ENCODE measurements at places on chromosomes 4 and X. TPM values are rescaled to one million over a fixed set of nuclear protein-coding genes. Genes with fewer than 3 reads are reported as not detected.

DNA sequence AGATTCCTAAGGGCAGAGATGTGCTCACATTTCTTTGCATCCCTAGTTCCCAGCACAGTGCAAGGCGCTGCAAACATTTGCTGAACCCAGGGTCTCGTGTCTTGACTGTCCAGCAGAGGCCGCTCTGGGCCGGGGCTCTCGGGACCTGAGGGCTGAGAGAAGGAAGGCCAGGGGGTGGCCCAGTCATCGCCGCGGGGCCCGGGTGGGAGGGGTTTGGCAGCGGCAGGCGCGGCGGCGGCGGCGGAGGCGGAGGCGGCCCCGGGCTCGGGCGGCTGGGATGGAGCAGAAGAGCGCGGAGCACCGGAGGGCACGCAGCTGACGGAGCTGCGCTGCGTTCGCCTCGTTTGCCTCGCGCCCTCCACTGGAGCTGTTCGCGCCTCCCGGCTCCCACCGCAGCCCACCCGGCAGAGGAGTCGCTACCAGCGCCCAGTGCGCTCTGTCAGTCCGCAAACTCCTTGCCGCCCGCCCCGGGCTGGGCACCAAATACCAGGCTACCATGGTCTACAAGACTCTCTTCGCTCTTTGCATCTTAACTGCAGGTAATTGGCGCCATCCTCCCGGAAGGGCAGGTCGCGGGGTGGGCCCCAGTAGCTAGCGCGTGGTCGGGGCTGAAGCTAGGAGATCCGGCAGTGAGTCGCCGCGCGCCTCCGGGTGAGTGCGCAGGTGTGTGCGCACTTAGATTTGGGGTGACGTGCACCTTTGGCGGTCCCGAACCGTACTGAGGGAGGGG, at the start of gene PARM1:
PARM1 (plus strand) TSS at position 285 of the 730 bp plus-strand sequence; CDS start at position 497, 212 bp downstream.
- DNase-seq: peak; percentile 71

- peak; percentile 49 for DNase-seq
Measured at GRCh38 chr4:78652282-78652876, 100.8 kb downstream of the ANXA3 start.

Gene CT45A2
- total RNA-seq: not detected

Gene POU3F4
- total RNA-seq: not detected

GRCh38 chrX:119238557-119238956, 2.5 kb downstream of the PGRMC1 start:
- no peak for DNase-seq

Gene SLC26A1
- not detected for total RNA-seq

GRCh38 chrX:347351-348117, 28.9 kb upstream of the GTPBP6 start:
- no peak for DNase-seq

Gene SSR4
- total RNA-seq: 266 TPM

Gene FDCSP
- not detected for total RNA-seq
